ENCODE measurements at places on chromosomes 7 and 10.

- H3K4me1 ChIP-seq = peaks cover 7% of the 10 kb centered on the region
- H3K36me3 ChIP-seq = peaks cover 20% of the 10 kb centered on the region
- no peak overlapping the region for H3K27ac ChIP-seq
- H3K27me3 ChIP-seq = no peaks in the 10 kb centered on the region
These were observed 8.6 kb downstream of the LZTS2 start for GRCh38 chr10:101007915-101008822.

GRCh38 chr7:41817386-41817785 is 114.5 kb upstream of the INHBA start:
- DNase-seq = no peak
- H3K4me1 ChIP-seq = peaks cover 17% of the 10 kb centered on the region
- peaks cover 14% of the 10 kb centered on the region for H3K27me3 ChIP-seq
- H3K27ac ChIP-seq = no peak overlapping the region
- H3K4me3 ChIP-seq = no peak overlapping the region

- H3K36me3 ChIP-seq = no peaks in the 10 kb centered on the region
- no peak for DNase-seq
- peaks cover 13% of the 10 kb centered on the region for H3K4me1 ChIP-seq
- no peak overlapping the region for H3K4me3 ChIP-seq
- peaks cover 20% of the 10 kb centered on the region for H3K27me3 ChIP-seq
- no peak overlapping the region for H3K27ac ChIP-seq
These were observed 26.1 kb upstream of the DNAJC1 start for GRCh38 chr10:22029445-22030236.

GRCh38 chr7:37018954-37019353 is 294.7 kb upstream of the AOAH start:
- H3K4me1 ChIP-seq = peaks cover 11% of the 10 kb centered on the region
- H3K36me3 ChIP-seq = peaks cover 60% of the 10 kb centered on the region
- no peaks in the 10 kb centered on the region for H3K27me3 ChIP-seq

DNA sequence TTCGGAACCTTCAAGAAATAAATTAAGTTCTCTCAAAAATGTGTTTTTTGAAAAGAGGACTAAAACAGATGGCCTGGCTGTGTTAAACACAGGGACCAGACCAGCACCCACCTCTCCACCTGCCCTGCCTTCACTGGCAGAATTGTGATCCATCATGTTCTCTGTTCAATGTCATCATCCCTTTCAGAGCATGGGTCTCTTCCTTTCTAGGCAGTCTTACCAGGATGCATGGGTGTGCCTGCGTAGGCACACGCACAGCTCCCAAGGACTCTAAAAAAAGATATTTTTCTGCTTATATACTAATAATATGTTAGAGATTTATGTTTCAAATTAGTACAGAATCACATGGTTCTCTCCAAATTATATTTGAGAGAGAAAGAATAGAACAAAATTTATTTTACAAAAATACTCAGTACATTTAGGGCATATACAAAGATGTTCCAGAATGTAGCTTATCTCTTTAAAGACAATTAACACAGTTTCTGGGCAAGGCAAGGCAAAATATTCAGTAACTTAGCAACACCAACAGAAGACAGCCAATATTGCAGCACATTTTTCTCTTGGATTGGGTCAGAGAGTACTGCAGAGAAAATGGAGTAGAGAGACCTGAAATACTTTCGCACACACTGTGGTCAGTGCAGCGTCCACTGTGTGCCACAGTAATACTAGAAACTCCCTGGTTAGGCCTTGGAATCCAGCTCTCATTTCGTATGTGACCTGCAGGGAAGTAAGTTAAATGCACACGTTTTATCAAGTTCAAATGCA is 52.8 kb downstream of the EGFR start:
- H3K27me3 ChIP-seq = peaks cover 34% of the 10 kb centered on the region
- H3K4me1 ChIP-seq = peaks cover 20% of the 10 kb centered on the region
- no peak overlapping the region for H3K27ac ChIP-seq
- DNase-seq = no peak
- H3K4me3 ChIP-seq = no peak overlapping the region

DNA sequence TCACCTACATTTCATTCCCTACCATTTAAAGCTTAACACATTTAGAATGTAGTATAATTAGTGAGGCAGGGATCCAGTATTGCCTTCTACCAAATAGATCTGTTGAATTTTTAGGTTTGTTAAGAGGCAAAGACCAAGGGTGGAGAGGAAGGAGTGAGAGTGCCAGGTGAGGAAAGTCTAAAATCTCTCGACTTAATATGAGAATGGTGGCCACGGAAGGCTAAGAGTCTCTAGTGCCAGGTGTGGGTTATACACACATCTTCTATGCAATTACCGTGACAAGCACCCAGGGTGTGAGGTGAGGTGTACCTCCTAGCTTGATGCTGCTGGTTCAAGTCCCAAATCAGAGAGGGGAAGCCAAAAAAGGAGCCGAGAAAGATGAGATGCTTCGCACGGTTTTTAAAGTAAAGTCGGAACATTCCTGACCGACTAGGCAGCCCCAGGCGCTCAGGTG is 439 bp downstream of the IQUB start:
- H3K4me3 ChIP-seq = peak overlapping the region; percentile 85
- H3K27ac ChIP-seq = no peak overlapping the region
- H3K4me1 ChIP-seq = peaks cover 29% of the 10 kb centered on the region
- DNase-seq = no peak

- H3K4me3 ChIP-seq = no peak overlapping the region
- DNase-seq = no peak
- peak overlapping the region; percentile 69 for H3K27ac ChIP-seq
- H3K27me3 ChIP-seq = no peaks in the 10 kb centered on the region
These were observed 33.6 kb upstream of the HERPUD2 start for GRCh38 chr7:35728412-35729060.

DNA sequence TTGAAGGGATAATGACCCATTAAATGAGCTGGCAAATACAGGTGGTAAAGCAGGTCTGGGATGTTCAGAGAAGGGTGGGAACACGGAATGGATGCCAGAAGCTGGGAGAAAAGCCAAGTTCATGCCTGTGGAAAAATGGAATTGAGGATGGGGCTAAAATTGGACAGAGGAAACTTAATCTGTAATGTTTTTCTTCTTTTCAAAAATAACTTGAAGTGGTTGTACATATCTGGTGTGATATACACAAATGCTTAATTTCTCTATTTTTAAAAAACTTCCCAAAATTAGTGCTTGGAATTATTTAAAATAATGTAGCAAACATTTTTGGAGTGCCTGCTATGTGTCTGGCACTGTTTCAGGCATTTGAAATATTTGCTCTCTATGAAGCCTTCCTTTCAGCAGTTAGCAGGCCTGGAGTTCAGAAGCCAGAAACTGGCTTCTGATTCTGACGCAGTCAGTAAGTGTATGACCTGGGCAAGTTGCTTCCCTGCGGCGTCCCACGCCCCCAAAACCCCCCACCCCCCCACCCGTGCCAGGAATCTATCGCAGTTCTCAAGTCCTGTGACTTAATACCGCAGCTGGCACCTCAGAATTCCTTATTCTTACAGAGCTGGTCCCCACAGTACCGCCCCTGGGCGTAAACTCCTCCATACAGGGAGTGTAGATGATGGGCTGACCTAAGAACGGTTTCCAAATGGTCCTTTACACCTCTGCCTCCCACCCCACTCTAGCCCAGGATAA is 828 bp upstream of the MALSU1 start:
- DNase-seq = no peak
- H3K36me3 ChIP-seq = peaks cover 40% of the 10 kb centered on the region
- no peaks in the 10 kb centered on the region for H3K27me3 ChIP-seq
- H3K4me3 ChIP-seq = peak overlapping the region; percentile 96
- peak overlapping the region; percentile 95 for H3K27ac ChIP-seq

DNA sequence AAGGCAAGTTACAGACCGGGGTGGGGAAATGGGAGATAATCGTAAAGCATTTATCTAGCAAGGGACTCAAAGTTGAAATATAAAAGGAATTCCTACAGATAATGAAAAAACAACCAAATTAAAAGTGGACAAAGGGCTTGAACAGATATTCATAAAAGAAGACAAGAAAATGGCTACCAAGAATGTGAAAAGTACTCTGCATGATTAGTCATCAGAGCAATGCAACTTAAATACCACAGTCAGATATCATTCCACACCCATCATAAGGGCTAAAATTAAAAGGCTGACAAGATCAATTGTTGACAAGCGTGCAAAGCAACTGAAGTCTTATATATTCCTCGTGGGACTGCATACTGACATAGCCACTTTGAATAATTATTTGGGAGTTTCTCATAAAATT is 124.6 kb upstream of the RSU1 start:
- no peaks in the 10 kb centered on the region for H3K27me3 ChIP-seq
- no peak overlapping the region for H3K27ac ChIP-seq
- H3K36me3 ChIP-seq = peaks cover 3% of the 10 kb centered on the region
- DNase-seq = no peak

- H3K27ac ChIP-seq = no peak overlapping the region
- H3K4me1 ChIP-seq = no peaks in the 10 kb centered on the region
- no peak for DNase-seq
- H3K36me3 ChIP-seq = no peaks in the 10 kb centered on the region
These were observed 36.2 kb downstream of the LAMB1 start for GRCh38 chr7:107966711-107967110.

DNA sequence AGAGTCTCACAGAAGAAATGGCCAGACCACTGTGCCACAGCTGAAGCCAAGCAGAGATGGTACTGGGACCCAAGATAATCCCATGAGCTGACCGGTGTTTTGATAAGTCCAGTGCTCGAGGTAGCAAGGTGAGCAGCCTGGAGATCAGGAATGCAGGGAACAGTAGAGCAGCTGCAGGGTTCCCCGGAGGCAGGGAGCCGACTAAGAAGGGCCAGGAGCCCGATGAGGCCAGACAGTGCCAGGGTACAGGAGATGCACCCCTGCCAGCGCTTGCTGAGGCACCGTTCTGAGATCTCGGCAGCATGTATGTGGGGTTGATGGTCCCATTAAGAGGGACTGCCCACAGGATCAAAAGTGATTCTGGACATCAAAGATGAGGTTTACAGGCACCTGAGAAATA is 47.1 kb downstream of the VSTM4 start:
- H3K4me1 ChIP-seq = no peaks in the 10 kb centered on the region
- no peak for DNase-seq
- no peak overlapping the region for H3K4me3 ChIP-seq
- H3K27ac ChIP-seq = no peak overlapping the region
- H3K27me3 ChIP-seq = peaks cover 20% of the 10 kb centered on the region

Data from activated T-cell treated with anti-CD3 and anti-CD28 coated beads, Interleukin-2, amount 50 U/mL, for 24 hours (primary cell).